ENCODE measurements at places on chromosomes 16 and 17. TPM values are rescaled to one million over a fixed set of nuclear protein-coding genes. Genes with fewer than 3 reads are reported as not detected.
A peak's percentile ranks its signal among the peaks of the same experiment; 100 is the strongest.

- no peak for DNase-seq
These were observed 97.9 kb downstream of the ADCY9 start for GRCh38 chr16:4018391-4018790.

GRCh38 chr16:77328274-77328673, 106.6 kb downstream of the ADAMTS18 start:
- no peak for DNase-seq

CACNG4 gene
- total RNA-seq: 2.3 TPM

DNA sequence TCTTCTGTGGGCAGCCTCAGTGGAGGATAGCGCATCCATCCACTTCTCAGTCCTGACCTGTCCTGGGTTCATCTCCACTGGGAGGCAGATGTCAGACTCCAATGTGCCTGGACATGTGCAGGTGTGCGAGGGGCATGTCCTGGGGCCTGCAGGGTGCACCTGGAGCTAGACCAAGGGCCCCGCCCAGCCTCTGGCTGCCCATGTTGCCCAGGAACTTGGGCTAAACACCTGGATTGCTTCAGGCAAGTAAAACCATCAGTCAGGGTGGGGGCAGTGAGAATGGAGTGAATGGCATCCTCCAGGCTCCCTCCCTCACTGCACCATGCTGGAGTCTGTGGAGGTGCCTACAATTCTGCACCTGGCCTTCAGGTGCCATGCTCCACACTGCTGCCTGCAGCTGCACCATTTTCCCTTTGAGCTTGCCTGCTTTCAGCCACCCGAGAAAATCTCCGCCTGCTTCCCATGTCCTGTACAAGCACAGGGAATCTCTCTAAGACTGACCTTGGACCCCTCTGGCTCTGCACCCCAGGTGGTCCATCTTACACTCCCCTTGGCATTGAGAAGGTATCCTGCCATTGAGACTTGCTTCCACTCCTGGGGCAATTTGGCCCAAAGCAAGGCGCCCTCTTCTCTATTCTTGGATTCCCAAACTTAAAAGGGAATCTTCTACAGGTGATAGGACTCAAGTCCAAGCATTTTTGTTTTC, 2.1 kb upstream of the MFSD6L start:
- no peak for DNase-seq

CTRB1 gene
- not detected for total RNA-seq

DNA sequence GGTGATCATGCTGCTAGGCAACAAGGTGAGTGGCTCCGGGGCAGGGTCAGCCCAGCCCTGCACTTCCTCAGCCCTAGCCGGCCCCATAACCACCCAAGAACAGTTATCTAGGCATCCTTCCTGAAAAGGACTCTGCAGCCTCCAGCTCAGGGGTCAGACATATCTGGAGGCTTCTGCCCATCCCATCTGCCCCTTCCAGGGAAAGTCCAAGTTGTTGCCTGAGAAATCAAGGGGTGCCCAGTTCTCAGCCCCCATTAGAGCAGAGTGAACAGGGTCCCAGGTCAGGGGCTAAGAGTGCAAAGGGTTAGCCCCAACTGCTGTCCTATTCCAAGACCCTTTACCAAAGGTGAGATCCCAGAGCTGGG, 4.1 kb upstream of the NHERF1 start:
- DNase-seq: no peak

GRCh38 chr16:67150047-67150832, 558 bp downstream of the B3GNT9 start:
- peak; percentile 88 for DNase-seq

GRCh38 chr17:8846768-8847211, 20.7 kb downstream of the PIK3R6 start:
- peak; percentile 42 for DNase-seq

GRCh38 chr17:68861602-68862001, 93.6 kb downstream of the ABCA8 start:
- peak; percentile 37 for DNase-seq

DNA sequence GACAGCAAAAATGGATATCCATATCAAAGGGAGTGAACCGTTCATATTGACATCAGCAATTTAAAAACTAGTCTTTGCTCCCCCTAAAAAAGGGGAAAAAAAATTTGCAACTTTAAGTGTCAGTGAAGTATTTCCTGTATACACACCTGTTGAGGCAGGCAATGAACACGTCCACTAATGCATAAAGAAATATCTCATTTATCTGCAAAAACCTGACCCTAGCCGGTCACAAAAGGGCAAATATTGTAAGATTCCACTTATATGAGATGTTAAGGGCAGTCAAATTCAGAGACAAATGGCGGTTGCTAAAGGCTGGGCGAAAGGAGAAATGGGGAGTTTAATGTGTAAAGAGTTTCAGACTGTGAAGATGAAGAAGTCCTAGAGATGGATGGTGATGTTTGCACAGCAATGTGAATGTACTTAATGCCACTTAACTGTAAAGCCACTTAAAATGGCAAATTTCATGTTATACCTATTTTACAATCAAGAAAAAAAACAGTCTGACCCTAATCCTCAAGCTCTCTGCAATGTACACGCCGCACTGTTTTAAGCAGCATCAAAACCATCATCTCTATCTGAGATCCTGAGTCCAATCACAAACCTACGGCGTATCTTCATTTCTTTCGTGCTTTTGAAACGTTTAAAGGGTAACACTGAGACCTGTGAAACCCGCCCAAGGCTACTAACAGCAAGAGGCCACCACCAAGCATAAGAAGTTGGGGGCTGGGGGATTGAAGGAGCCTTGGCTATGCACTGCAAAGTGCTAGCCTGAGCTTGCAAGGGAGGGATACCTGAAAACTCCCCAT, 1.1 kb downstream of the PARN start:
- DNase-seq: peak; percentile 16

GRCh38 chr16:51222016-51222415, 70.9 kb upstream of the SALL1 start:
- no peak for DNase-seq

ZC3H18 gene
- total RNA-seq: 21.2 TPM

ZNF287 gene
- total RNA-seq: 5.4 TPM

- DNase-seq: no peak
These were observed 117.8 kb downstream of the RAB11FIP4 start for GRCh38 chr17:31509095-31509804.

GRCh38 chr17:50304781-50305404, 30.6 kb downstream of the TMEM92 start:
- peak; percentile 57 for DNase-seq

- DNase-seq: peak; percentile 73
These were observed 87.5 kb downstream of the BMERB1 start for GRCh38 chr16:15521758-15522509.

SYCE1L gene
- total RNA-seq: not detected

ELAC2 gene
- total RNA-seq: 76.4 TPM

DNA sequence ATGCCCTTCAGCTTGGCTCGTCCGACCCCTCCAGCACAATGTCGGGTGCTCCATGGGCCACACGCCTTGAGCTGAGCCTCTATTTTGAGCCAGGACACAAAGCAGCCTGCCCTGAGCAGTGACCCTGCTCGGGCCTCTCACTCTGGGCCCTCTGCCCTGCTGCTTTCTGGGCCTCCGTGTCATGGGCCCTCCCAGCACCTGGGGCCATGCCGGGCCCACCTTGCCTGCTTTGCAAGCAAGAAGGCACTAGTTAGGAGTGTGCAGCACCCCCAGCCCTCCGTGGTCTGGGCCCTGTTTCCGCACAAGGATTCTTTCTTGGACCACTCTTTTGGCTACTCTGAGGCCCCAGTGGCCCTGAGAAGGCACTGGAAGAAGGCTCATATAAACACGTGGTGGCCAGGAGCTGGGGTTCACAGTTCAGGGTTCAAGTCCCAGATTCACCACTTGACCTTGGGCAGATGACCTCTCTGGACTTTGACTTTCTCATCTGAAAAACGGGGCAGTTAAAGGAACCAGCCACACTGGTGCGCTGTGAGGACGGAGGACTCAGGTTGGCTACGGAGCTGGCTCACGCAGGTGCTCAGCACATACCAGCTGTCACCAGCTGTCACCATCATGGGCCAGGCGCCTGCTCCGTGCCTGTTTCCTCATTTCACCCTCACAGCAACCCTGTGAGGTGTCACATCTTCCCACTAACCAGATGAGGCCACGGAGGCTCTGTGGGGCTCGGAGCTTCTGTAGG, 166.0 kb upstream of the GSE1 start:
- DNase-seq: no peak

MYH8 gene
- 0.03 TPM for total RNA-seq

TNFSF13 gene
- 48.7 TPM for total RNA-seq

- DNase-seq: no peak
These were observed 26.1 kb downstream of the TOM1L2 start for GRCh38 chr17:17946093-17946492.

CAPN15 gene
- 14.4 TPM for total RNA-seq

DNA sequence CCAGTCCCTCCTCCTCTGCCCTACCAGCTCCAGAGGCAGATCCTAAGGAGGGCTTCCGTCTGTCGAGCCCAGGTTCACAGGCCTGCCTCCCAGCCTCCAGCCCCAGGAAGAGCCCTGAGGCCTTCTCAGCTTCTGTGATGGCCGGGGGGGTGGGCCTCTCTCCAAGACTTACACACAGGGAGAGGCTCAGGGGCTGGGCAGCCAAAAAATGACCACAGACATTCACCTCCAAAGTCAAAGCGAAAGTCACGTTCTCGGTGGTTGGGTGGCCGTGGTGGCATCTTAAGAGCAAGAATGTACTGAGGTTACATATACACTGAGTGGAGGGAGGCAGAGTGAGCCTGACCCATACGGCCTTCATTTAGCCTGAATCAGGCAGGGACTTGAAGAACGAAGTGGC, 119.1 kb downstream of the CCDC182 start:
- no peak for DNase-seq

- no peak for DNase-seq
These were observed 63.0 kb downstream of the MAF start for GRCh38 chr16:79537584-79537983.

DNA sequence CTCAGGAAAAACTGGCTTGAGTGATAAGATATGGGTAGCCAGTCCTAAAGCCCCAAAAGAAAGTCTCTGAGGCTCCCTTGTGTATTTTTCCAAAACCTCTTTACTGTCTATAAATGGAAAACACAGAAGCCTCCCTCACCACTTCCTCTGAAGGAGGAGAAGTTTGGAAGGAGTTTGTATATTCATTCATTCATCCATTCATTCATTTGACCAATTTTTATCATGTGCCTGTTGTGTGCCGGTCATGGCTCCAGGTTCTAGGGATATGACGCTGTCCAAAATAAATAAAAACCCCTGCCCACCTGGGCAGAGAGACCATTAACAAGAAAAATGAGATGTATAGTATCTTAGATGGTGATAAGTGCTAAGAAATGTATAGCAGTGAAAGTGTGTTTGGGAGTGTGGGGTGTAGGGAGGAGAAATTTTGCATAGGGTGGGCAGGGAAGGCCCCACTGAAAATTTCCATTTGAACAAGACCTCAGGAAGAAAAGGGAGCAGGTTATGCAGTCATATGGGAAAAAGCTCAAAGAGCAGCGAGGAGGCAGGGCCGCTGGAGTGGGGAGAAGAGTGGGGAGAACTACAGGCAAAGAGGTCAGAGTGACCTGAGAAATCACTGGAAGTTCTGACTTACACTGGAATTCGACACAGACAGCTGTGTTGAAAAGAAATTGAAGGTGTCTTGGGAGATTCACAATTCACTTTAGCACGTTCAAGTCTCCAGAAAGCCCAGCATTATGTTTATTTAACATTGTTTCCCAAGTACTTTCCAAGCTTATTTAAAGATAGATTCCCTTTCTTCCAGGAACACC, 6.1 kb upstream of the WIPI1 start:
- DNase-seq: no peak

GRCh38 chr17:40242774-40243173, 23.7 kb downstream of the WIPF2 start:
- no peak for DNase-seq

GALR2 gene
- total RNA-seq: 0.40 TPM

DNA sequence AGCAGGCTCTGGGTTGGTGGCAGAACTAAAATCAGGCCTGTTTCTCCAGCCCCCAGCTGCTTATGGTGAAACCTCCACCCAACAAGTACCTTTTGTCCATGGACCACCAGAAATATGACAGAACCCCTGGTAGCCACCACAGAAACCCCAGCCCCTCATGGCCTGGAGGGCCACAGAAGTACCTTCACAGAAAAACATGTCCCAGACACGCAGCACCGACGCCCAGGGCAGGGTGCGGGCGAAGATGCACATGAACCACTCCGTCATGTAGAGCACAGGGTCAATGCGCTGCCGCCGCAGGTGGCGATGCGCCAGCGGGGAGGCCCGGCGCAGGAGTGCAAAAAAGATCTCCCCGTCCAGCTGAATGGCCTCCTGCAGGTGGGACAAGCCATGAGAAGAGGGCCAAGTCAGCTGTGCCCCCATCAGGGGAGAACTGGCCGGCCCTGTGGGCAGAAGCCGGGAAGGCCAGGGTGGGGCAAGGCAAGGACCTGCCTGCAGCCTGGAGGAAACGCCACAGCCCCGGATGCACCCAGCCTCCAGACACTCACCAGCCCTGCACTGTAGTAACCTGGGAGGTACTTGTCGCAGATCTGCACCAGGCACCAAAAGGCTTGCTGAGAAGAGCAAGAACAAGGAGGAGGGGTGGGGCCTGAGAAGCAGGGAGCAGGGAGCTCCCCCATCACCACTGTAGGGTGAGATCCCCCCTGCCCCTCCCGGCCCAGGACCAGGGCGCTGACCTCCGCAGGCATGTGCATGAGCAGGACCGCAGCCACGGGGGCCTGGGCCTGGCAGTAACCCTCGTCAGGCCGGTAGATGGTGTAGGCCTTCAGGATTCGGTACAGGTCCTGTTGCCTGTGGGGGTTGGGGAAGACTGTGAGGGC, 4.1 kb upstream of the CD2BP2 start:
- no peak for DNase-seq

DNA sequence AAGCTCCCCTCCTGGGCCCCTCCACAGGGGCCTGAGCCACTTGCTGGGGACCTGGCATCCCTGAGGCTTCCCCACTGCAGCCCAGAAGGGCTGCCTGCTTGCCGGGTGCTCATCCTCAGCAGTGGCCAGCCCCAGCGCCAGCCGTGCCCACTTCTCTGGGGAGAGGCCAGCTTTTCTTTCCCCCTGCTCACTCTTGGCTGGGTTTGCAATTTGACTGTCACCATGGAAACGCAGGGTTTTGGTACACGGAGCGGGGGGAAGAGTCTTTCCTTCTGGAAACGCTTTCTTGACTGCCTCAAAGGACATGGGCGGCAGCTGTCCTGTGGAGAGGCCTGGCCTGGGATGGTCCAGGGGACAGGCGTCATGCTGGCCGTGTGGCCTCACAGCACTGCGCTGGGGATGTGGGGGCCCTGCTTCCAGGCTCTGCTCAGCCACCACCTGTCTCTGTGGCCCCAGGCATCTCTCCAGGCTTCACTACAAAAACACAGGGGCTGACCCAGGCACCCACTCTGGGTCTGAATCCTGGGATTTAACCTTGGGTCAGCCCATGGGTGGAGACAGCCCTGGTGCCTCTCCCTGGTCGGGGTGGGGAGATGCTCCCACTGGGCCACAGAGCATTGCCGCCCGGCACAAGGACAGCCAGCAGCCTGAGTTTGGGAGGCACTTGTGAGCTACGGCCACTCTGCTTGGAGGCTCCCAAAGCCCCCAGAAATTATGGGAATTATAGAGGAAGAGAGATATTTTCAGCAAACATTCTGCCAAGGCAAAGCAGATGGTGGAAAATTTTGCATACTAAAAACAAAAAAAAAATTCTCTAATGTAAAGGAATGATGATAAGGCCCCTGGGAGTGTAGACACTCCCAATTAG, 45.9 kb upstream of the DOC2B start:
- DNase-seq: peak; percentile 41

C16orf90 gene
- not detected for total RNA-seq

CDK5R1 gene
- total RNA-seq: 1.7 TPM
